ENCODE measurements at places on chromosomes 3 and 15. TPM values are rescaled to one million over a fixed set of nuclear protein-coding genes. Genes with fewer than 3 reads are reported as not detected.

GRCh38 chr3:117217760-117218316 is 508.3 kb downstream of the TUSC7 start:
- DNase-seq: no peak

DNA sequence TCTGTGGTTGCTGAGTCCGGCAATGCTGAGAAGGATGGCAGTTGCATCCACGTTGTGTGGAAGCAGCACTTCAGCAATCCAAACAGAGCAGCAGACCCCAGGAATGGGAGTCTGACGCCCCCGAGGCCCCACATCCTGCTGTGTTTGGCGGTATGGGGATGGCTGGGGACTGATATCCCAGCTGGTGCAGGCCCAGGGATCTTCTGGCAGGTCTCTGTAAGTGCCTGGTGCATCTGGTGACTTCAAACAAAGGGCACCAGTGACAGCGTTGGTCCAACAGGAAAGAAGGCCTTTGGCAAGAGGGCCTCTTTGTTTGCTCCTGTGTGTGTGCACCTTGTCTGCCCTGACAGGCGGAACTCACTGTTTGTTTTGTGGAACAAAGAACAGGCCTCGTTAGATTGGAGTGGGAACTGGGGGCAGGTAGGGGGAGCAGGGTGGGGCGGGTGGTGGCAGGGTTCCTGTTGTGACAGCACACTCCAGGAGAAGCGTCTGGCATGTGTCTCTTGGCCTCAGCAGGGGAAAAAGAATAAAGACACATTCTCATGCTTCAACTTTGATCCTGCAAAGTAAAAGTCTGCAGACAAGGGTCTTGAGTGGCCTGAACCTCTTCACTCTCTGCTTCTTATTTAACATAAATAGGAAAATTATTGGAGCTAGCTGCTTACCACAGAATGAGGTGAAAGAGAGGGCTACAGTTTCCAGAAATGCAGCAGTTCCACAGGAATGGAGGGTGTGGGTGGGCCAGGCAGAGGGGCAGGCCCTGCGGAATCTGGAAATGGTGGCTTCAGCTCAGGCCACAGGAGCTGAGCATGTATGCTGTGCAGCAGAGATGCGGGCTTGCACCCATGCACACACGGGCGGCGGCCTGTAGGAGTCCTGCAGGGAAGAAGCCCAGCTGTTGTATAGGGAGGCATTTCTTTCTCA is 94.5 kb upstream of the MYZAP start:
- no peak for DNase-seq

- no peak for DNase-seq
Measured at GRCh38 chr3:124504332-124505059, 225.8 kb upstream of the UMPS start.

RARB gene
- 5.9 TPM for total RNA-seq

SEC11A gene
- total RNA-seq: 175 TPM

CYP1A2 gene
- not detected for total RNA-seq

All from chondrocyte (in vitro differentiated cells).